ENCODE measurements at places on chromosomes 3 and 15.

DNA sequence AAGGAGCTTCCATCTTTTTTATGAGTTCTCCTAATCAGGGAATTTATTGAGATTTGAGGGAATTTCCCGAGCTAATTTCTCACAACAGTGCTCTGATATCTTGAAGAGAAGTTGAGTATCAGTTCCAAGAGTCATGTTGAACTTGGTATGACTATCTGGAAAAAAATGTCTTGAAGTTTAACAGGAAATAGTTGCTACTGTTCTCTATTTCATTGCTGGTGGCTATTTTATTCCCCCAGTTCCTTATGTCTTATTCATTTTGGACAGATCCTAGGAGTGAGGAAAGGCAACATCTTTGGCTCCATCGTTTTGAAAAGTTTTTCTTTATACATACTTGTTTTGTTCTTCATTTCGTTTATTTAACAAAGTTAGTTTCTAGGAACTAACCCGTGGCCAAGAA, 307.8 kb upstream of the AGTR1 start:
- DNase-seq: no peak

DNA sequence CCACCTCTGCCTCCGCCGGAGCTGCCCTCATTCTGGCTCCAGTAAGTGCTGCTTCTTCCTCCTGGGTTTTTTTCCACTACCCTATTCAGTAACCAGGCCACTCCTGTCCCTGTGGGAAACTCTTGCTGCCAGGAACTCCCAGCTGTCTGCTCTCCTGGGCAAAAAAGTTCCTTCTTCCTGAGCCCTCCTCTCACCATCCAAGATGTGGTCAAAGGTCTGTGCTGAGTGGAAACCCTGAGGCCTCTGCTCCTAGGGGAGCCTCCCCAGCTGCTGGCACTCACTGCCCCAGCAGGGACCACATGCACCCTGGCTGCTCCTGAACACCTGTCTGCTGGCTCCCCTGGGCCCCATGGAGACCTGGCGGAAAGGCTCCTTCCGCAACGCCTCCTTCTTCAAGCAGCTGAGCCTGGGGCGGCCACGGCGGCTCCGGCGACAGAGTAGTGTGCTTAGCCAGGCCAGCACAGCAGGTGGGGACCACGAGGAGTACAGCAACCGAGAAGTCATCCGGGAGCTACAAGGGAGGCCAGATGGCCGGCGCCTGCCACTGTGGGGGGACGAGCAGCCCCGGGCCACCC, 454 bp downstream of the C15orf62 start:
- DNase-seq: no peak

DNA sequence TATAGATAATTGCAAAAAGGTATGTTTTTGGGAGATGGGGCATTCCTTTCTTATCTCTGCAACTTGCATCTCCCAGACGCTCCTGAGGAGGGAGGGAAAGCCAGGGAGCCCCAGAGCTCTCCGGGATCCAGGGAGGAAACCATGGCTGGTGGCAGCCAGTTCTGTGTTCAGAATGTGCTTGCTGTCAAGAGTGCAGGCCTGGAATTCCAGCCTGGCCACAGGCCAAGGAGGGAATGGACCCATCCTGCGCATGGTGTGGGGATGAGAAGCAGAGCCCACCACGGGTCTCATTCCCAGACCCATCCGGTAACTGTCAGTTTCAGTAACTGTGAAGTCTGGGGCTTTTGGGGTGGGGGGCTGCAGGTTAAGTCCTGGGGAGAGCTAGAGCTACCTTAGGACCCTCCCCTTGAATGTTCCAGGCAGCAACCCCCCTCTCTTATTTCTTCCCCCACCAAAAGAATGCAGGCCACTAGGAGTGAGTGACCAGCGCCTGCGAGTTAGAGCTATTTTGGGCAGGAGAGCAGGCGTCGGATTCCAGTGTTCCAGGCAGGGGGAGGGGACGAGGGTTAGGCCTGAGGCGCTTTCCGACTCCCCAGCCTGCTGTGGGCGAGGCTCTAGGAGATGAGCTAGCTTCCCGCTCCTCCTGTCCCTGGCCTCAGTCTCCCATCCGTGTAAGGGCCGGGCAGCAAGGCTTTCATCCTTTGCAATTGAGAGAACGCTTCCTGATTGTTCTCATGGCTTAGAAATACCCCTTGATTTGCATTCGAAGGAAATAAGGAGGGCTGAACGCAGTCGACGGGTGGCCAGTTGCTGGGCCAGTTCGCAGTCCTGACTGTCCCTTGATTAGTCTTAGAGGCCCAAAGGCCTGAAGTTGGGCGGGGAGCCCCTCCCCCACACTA, 781 bp upstream of the DAG1 start:
- DNase-seq: no peak

GRCh38 chr3:46127503-46127902, 80.6 kb downstream of the CCR1 start:
- DNase-seq: no peak

GRCh38 chr15:90471769-90472168, 58.0 kb upstream of the CRTC3 start:
- no peak for DNase-seq

DNA sequence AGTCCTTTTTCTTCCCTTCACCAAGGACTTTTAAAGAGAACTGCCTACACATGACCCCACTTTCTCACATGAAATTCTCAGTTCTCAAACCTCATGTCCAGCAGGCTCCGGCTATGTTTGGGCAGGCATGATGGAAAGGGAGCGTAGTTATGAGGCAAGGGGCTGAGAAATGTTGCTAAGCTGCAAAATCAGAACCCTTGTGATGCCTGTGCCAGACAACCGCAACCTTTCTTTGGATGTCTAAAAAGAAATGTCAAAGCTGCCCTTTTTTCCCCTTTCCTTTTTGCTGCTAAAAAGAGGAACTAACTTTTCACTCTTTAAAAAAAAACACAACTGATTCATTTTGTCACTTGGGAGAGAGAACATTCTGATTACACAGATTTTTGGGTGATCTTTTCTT, 19.2 kb downstream of the GNB4 start:
- no peak for DNase-seq

GRCh38 chr3:144295613-144296012, 324.0 kb downstream of the DIPK2A start:
- DNase-seq: no peak

DNA sequence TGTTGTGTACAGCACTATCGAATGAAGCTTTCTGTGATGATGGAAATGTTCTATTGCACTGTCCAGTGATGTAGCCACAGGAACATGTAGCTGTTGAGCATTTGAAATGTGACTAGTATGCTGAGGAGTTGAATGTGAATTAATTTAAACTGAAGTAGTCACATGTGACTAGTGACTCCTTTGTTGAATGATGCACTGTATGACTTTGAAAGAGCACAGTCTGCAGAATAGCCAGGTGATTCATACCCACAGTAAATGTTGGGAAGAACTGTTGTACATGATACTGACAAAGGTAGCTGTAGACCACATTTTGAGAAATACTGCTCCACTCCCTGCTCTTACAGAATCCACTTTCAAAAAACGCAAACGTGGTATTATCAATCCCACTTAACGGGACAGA, 34.0 kb upstream of the ACTL6A start:
- no peak for DNase-seq

DNA sequence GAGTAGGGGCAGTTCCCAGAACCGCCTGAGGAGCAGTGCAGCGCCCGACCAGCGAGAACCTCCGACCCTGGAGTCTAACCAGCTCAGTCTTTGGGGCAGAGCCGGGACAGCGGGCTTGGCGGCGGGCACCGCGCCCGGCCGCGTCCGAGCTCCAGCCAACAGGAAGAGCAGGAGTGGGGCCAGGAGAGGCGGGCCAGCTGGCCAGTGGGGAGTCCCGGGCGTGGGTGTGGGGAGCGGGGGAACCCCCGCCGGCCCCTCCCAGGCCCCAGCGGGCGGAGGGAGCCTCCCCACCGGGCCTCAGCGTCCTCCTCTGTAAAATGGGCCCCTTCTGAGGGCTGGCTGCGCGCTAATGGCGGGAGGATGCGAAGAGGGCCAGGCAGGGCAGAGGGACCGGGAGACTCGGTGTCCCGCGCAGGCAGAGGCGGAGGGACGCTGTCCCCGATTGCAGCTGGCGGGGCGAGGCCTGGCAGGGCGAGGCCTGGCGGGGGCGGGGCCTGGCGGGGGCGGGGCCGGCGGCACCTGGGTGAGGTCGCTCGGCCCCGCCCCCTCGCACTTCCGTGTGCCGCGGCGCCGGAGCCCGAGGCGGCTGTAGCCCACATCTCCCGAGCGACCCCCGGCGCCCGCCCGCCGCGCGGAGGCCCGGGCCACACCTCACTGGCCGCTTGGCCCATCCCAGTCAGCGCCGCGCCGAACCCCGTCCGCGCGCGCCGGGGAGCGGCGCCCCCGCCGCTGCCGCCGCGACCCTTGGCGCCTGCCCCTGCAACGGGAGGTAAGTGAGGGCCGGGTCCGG, at the start of gene PRKCD:
Gene PRKCD (plus strand): TSS at position 550 of the 790 bp plus-strand sequence. CDS start 17,214 bp downstream, outside the sequence.
- DNase-seq: peak; percentile 79

GRCh38 chr3:125166599-125167136, 45.9 kb downstream of the SLC12A8 start:
- no peak for DNase-seq

GRCh38 chr15:100284701-100285100, 57.1 kb downstream of the ADAMTS17 start:
- no peak for DNase-seq

DNA sequence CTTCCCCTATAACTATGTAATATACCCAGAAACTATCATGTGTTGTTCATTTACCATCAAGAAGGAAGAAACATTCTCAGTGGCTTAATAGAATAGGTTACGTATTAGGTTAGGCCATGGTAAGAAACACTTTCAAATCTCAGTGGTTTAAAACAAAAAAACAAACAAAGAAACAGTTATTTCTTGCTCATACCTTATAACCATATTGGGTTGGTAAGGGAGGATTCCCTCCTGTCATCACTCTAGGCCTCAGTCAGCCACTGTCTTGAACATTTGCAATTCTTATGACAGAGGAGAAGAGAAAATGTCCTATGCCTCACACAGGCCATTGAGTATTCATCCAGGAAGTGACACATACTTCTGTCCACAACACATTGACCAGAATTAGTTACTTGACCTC, 727.7 kb upstream of the NECTIN3 start:
- DNase-seq: no peak

GRCh38 chr15:52115598-52116427, 3.2 kb upstream of the BCL2L10 start:
- DNase-seq: no peak

GRCh38 chr3:40152482-40153133, 156.9 kb upstream of the EIF1B start:
- no peak for DNase-seq

GRCh38 chr3:53250453-53250852, 5.4 kb downstream of the TKT start:
- no peak for DNase-seq

GRCh38 chr3:153142961-153143360, 19.1 kb upstream of the RAP2B start:
- DNase-seq: no peak

GRCh38 chr15:39301589-39301999, 279.3 kb upstream of the THBS1 start:
- no peak for DNase-seq

DNA sequence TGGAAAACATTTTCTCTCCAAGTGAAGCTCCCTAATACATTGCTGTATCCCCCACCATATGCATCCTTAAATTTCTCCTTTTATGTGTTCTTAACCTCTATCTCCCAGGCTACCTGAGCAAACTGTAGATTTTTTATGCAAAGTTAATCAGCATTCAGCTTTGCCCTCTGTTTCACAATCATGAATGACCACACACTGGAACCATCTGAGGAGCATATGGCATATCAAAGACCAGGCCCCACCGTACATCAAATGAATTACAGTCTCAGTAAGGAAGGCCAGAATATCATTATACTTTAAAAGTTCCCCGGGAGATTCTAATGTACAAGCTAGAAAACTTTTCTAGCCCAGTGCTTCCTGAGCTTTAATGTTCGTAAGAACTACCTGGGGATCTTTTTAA, 115.5 kb upstream of the NECTIN3 start:
- DNase-seq: no peak

DNA sequence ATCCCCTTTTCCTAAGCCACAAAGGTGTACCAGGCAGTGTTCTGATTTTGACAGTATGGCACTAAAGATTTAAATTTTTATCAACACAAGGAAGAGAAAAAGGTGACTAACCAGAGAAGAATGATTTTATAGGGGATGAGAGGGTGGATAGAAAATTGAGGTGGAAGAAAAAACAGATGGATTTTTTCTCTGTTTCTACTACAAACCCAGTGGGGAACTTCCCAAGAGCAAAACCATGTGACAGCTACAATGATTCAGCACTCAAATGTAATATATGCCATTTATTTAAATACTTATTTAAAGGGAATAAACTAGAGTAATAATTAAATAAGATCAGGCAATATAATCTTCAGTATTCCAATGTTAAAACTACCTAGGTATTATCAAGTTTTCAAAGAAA, 11.1 kb downstream of the DCUN1D1 start:
- no peak for DNase-seq

- DNase-seq: no peak
These were observed 291.9 kb upstream of the NR2F2 start for GRCh38 chr15:96038650-96039049.

DNA sequence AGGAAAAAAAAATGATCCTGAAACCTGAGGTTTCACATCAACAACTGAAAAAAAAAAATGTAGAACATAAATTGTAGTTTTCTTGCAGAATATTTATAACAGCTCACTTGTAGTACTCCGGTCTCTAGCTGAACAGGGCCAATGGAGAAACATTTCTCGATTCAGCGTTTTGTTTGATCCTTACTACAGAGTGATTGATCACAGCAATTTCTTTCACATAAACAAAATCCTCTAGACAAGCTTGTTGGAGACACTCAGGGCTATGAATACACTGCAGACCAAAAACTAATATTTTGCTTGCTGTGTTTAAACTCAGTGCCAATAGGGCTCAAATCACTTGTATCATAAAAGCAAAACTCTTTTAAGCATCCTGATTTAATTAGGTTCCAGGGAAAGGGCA, 127.0 kb upstream of the CNTN6 start:
- no peak for DNase-seq

GRCh38 chr15:77986891-77987764, 90.4 kb downstream of the TBC1D2B start:
- DNase-seq: no peak

DNA sequence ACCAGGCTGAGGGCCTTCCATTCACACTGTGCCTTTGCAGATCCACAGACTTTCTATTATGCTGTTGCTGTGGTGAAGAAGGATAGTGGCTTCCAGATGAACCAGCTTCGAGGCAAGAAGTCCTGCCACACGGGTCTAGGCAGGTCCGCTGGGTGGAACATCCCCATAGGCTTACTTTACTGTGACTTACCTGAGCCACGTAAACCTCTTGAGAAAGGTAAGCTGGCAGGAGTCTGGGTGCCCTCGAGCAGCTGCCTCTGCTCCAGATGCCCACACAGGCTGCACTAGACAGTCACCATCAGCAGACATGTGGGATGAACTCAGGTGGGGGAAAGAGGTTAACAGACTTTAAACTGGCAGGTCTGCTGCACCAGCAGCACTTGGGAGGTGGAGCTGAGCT, 8.3 kb downstream of the TF start:
- no peak for DNase-seq

- DNase-seq: no peak
These were observed 5.8 kb downstream of the LIPC start for GRCh38 chr15:58437531-58438105.

- no peak for DNase-seq
These were observed 151.4 kb downstream of the FBLN2 start for GRCh38 chr3:13700362-13700761.

- no peak for DNase-seq
These were observed 66.4 kb downstream of the XXYLT1 start for GRCh38 chr3:195204360-195205163.

Measured in stimulated activated CD8-positive, alpha-beta memory T cell treated with anti-CD3 and anti-CD28 coated beads, Interleukin-7, amount 100 ng/mL, for 4 hours (primary cell).